ENCODE measurements at places on chromosomes 2 and 18.
A peak's percentile ranks its signal among the peaks of the same experiment; 100 is the strongest.

DNA sequence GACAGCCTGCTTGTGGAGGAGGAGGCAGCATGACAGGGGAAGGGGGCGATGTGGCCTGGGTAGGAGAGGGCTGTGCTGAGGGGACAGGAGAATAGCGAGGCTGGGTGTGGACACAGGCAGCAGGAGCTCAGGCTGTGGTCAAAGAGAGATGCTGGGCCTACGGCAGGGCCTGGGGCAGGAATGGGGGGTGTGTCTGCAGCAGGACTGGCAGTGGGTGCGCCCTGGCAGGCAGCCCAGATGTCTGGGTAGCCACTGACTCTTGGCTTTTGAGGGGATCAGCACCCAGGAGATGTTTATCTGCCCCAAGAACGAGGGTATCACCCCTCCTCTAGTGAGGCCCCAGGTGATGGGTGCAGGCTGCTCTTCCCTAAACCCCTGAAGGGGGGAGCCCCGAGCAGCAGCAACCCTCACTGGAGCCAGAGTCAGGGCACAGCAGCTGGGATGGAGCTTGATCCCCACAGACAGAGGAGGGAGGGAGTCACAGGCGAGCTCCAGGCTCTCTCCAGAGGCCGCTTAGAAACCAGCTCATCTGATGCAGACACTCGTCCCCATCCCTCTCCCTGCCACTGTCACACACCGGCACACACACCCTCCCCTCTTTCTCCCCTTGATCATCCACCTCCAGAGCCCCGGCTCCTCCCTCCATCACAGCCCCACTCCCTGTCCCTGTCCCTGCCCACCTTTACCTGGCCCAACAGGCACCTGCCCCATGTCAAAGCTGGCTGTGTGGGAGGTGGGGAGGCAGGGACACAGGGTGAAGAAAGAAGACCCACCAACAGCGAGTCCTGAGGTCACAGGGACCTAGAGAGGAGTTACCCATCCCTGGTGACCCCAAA is 29.8 kb upstream of the TNS1 start:
- DNase-seq = no peak

- DNase-seq = no peak
These were observed 16.0 kb upstream of the AP1S3 start for GRCh38 chr2:223853425-223853837.

- DNase-seq = no peak
These were observed 140.5 kb downstream of the LRP2 start for GRCh38 chr2:169221745-169222369.

DNA sequence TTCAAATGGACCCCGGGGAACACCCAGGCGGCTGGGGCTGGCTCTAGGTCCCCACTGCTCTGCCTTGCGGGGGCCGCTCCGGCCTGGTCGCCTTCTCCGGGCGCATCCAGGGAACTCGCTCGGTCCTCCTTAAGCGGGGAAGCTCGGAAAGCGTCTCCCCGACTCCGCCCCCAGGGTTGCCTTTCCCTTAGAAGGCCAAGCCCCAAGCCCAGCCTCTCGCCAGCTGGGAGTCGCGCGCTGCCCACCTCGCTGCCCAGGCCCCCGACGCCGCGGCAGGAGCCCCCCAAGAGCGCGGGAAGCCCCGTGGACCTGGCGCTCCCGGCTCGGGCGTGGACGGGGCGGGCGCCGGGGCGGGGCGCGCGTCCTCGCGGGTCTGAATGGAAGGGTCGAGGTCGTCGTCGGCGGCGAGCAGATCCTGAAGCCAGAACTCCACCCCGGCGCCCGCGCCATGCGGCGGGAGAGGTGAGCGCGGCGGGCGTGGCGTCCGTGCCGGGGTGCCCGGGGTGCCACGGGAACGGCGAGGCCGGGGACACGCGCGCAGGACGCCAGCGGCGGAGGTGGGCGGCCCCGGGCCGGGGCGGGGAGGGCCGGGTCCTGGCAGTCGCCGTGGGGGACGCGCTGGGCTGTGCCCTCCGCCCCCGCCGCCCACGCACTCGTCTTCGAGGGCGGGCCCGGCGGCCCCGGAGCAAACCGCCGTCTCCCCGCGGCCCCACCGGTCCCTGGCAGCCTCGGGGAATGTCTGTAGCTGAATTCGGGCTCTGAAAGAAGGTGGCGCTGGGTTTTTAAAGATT is at the start of gene BOK:
Gene BOK (plus strand): TSS at position 214 of the 791 bp plus-strand sequence. CDS start 739 bp downstream, outside the sequence.
- peak; percentile 76 for DNase-seq

GRCh38 chr2:96537734-96538486 is 1.4 kb downstream of the ARID5A start:
- DNase-seq = no peak

DNA sequence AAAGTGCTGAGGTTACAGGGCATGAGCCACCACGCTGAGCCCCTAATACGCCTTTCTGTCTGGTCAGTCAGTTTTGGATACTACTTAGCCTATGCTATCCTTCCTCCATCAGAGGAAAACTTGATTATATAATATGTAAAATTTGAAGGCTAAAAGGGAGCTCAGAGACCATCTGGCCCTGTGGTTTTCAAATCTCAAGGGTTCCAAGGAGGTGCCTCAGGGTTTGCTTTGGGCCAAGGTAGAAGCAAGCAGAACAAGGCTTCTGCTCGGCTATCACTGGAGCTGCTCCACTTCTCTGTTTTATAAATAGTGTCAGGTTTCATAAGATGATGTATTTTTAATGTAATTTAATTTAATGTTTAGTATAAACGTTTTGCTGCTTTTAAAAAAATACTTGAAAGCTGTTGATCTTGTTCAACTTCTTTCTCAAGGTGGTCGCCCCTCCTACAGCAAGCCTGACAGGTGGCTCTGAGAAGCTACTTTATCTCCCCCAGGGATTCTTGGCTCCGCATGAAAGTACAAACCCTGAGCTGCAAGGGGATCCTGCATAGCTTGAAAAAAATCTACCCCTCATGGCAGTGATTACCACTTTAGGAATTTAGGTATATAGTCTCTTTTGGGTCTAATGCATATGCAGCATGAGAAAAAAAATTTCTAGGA is 290.3 kb downstream of the CNTNAP5 start:
- no peak for DNase-seq

GRCh38 chr2:165436559-165436958 is 32.9 kb upstream of the CSRNP3 start:
- no peak for DNase-seq

- peak; percentile 59 for DNase-seq
These were observed 211.0 kb downstream of the TGIF1 start for GRCh38 chr18:3660739-3661515.

DNA sequence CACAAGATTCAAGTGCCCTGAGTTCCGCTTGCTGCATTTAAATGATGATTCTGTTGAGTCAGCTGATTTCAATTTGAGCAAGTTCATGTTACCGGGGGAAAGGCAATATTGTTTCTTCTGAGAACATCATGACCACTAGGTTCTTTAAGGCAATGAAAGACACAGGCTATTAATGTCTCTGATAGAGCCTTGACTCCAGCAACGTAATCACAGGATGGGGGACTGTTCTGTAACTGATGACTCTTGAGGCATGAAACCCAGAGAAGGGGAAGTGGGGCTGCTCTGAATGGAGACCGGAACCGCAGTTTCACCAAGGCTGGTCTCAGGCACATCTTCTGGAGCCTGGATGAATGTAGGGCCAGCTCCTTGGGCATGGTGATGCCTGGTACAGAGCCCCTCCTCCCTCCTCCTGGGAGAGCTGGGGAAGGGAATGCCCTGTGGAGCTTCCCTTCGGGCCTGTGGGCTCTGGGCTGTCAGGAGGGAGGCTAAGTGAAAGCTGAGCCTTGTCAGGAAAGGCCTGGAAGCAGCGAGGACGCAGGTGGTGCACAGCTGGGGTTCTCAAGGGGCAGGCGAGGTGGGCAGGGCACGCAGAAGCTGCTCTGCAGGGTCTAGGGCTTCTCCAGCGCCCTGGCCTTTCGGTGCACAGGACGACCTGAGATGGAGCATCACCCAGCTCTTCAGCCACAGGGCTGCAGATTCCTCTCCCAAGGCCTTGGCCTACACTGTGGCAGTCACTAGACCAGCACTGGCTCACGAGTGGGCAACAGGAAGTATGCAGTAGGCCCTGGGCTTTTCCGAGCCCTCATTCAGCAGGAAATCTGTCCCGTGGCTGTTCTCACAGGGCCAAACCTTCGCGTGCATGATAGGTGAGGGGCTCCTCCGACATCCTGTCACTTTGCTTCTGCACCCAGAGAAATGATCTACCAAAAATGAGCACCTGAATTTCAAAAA is 36.6 kb upstream of the PRLH start:
- no peak for DNase-seq

- DNase-seq = no peak
These were observed 250.9 kb downstream of the PTH2R start for GRCh38 chr2:208657468-208657867.

- DNase-seq = no peak
These were observed 24.1 kb upstream of the RABL2A start for GRCh38 chr2:113602869-113603466.

DNA sequence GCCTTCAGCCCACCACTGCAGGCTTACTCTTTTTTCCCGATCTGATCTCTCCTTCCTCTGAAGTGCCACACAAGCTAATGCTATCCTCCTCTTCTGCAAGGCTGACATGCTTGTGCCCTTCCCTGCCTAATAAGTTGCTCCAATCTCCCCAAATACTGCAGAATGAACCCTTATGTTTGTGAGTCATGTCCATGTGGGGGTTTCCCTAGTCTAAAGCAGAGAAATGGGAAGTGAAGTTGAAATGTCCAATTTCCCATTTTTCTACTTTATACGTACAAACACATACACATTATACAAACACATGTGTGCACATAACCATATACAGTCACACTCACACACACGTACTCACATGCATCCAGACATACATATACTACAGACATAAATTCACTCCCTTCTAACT is 288.1 kb upstream of the CELF4 start:
- no peak for DNase-seq

- no peak for DNase-seq
These were observed 21.0 kb downstream of the TMEM200C start for GRCh38 chr18:5874336-5874735.

GRCh38 chr18:10242936-10243680 is 211.3 kb upstream of the APCDD1 start:
- no peak for DNase-seq

DNA sequence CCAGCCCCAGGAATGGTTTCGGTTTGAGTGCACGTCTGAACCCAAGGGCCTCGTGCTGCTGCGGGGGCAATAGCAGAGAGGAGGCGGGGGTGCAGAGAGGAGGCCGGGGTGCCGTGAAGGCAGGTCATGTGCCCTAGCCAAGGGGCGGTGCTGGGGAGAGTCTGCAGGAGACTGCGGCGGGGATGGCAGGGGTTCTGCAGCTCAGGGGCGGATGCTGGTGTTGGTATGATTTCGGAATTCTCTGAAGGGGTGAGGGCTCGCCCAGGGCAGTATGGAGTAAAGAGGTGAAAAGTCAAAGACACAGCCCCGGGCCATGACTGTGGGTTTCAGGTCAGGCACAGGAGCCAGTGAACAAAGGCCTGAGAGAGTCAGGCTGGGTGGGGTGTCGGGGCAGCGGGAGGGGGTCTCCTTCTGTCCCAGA is 186.5 kb upstream of the HDAC4 start:
- DNase-seq = no peak

Measured in body of pancreas (tissue), 4 donors.